ENCODE measurements at places on chromosomes 5 and 9.

DNA sequence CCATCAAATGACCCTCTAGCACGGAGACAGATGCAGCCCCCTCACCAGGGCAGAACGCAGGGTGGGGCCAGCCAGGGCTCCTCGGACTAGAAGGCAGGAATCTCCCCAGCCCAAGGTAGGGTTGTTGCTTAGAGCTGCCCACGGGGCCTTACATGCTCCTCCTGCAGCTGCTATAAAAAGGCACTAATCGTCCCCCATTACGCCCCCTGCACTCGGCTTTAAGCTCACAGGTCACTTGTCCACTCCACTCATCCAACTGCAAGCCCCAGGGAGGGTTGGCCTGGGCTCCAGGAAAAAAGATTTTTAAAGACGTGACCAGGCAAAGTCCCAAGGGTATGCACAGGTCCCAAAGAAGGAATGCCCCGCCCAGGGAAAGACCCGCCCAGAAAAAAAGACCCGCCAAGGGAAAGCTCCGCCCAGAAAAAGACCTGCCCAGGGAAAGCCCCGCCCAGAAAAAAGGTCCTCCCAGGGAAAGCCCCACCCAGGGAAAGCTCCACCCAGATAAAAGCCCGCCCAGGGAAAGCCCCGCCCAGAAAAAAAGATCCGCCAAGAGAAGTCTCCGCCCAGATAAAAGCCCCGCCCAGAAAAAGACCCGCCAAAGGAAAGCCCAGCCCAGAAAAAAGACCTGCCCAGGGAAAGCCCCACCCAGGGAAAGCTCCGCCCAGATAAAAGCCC, 11.1 kb downstream of the GRIN1 start:
- peak; percentile 88 for DNase-seq

- no peak for DNase-seq
Observed at GRCh38 chr5:35852084-35852734, 4.5 kb upstream of the IL7R start.

- no peak for DNase-seq
Observed at GRCh38 chr5:15687401-15687800, 187.4 kb downstream of the FBXL7 start.

- no peak for DNase-seq
Observed at GRCh38 chr9:19231904-19232822, 1.7 kb downstream of the DENND4C start.

DNA sequence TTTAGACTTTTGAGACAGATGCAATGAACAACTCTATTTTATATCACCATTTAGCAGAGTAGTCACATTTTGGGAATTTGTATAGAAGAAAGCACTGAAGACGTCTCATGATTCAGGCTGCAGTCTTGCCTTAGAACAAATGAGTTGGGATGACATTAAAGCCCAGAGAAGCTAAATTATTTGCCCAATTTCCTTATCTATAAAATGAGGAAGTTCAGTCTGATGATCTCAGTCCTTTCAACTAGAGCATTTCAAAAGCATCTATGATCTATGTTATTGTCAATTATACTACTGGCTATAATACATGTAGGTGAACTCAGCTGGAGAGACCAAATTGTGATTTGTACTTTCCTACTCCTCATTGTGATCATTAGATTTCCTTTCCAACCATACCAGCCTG, 154.1 kb downstream of the OSTF1 start:
- DNase-seq: no peak

DNA sequence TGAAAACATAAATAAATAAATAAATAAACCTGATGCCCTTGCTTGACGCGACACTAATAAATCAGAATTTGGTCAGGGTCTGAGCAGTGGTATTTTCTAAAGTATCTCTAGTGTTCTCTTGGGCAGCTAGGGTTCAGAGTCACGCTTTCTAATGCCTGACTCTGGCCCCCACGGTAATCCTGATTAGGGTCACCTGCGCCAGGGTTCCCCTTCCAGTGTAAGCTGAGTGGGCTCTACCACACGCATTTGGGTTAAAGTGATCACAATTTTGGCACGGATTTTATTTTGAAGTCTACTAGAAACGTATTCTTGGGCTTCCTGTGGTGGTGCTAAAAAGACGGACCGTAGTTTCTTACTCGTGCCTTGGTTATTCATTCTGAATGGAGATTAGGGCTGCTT, 651 bp downstream of the TTC1 start:
- peak; percentile 9 for DNase-seq

GRCh38 chr5:148535190-148535589, 119.1 kb downstream of the HTR4 start:
- DNase-seq: no peak

GRCh38 chr5:142433526-142434321, 108.9 kb upstream of the SPRY4 start:
- DNase-seq: no peak

DNA sequence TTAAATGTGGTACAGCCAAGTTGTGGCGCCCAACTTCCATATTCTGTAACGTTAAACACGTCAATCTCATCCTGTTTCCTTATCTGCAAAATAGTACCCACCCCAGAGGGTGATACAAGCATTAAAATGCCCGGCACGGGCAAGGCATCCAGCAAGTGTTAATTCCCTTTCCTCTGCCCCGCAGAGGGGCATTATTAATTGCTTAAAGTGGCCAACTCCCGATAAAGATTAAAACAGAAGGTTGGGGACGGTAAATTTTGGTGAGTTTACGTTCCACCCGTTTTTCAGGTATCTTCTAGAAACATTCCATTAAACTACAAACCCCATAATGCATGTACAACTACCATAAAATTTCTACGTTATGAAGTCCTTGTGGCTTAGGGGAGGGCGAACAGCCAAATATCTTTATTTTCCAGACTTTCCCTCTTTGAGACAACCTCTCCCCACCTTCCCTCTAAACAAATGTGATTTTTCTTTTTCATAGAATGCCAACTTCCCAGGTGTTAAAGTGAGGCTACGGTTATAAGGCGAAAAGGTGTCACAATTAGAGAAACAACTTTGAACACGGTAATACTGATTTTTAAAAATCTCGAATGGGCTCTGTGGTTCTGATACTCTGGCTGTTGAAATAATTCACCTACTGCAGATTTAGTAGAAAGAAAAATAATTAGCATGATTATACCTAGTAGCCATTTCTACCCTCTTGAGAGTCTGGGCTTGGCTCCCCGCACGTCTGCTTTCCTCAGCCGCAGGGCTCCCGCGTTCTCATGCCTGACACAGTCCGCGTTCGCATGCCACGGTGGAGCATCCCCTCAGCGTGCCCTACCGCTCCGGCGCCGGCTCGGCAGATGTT, 1.2 kb upstream of the GPBP1 start:
- DNase-seq: no peak

GRCh38 chr9:23698161-23698560, 127.9 kb downstream of the ELAVL2 start:
- no peak for DNase-seq

GRCh38 chr5:170390472-170390871, 1.3 kb upstream of the KCNMB1 start:
- no peak for DNase-seq
